ENCODE measurements at places on chromosomes 16 and 17.
A peak's percentile ranks its signal among the peaks of the same experiment; 100 is the strongest.

DNA sequence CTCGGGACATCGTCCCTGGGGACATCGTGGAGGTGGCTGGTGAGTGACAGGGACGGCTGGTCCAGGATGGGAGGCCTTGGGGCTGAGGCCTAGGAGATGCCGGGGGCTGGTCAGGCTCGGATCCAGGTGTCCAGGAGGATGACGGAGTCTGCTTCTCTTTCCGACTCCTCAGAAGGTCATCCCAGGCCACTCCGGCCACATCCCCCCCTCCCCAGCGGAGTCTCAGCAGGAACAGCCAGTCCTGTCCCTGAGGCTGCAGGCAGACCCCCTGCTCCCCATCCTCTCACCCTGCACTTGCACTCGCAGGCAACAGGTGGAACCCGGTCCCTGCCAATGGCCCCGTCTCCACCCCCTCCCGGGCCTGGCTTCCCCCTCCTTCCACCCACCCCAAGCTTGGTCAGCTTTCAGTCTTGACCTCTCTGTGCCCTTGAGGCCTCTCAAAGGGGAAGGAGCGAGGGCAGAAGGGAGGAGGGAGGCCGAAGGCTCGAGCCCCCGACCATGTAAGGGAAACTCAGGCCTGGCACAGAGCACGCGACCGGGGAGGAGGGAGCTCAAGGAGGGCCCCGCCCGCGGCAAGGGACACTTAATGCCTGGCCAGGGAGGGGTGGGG is 4.4 kb downstream of the ATP2A1 start:
- no peak for DNase-seq

DNA sequence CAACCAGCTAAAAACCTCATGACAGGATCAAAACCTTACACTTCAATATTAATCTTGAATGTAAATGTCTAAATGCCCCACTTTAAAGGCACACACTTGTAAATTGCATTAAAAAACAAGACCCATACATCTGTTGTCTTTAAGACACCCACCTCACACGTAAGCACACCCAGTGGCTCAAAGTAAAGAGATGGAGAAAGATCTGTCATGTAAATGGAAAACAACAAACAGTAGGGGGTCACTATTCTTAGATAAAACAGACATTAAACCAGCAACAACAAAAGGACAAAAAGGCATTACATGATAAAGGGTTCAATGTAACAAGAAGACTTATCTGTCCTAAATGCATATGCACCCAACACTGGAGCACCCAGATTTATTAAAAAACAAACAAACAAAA is 35.6 kb downstream of the SDR42E1 start:
- DNase-seq: no peak

DNA sequence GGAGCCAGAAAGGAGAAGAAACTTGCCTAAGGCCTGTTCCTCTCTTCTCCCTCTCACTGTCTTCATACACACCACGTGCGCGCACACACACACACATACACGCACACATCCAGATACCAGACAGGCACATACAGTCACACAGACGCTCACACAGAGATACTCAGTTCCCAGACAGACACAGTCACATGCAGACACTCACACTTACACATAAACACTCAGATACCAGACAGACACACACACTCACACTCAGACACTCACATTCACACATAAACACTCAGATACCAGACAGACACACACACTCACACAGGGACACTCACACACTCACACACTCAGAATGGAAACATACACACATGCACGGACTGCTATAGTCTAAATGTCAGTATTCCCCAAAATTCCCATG is 24.1 kb upstream of the MMP2 start:
- no peak for DNase-seq

DNA sequence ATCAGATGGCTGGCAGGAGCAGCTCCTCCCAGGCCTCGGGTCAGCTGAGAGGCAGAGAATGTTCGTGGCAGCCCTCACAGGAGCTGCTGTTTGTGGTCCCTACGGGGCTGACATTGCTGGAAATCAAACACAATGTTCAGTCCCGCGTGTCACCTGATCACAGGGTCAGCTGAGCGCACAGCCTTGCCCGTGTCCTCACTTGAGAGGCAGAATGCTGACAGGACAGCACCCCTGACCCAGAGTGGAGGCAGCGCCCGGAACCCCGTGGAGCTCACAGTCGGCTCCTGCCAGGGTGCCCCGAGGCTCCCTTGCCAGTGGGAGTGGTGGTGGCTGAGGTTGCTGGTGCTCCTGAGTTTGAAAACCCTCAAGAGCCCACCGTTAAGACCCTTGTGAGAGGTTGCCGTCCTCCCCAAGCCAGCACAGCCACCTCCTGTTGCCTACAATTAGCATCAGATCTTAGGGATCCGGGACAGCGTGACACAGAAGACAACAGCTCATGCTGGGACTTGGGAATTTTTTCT is 3.6 kb upstream of the CHMP6 start:
- no peak for DNase-seq

DNA sequence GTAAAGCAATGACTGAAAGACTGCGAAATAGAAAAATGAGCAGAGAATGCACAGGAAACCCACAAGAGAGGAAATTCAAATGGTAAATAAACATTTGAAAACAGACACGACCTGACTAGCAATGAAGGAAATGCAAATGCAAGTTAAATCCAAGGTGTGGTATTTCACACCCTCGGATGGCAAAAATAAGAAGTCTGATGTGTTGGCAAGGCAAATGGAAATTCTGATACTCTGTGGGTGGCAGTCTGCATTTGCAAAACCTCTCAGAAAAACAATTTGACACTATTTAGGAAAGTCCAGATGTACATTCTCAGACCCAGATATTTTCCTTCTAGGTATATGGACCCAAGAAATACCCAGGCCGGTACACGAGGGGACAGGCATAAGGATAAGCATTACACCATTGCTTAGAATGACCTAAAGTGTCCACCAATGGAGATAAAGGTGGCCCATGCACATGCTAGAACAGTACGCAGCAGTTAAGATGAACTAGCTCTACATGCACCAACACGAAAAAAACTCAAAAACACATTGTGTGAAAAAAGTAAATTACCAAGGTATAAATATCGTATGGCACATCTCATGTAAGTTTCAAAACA is 116.7 kb downstream of the GAS7 start:
- no peak for DNase-seq

- peak; percentile 81 for DNase-seq
Measured at GRCh38 chr16:71479420-71479819, 9.7 kb downstream of the ZNF19 start.

DNA sequence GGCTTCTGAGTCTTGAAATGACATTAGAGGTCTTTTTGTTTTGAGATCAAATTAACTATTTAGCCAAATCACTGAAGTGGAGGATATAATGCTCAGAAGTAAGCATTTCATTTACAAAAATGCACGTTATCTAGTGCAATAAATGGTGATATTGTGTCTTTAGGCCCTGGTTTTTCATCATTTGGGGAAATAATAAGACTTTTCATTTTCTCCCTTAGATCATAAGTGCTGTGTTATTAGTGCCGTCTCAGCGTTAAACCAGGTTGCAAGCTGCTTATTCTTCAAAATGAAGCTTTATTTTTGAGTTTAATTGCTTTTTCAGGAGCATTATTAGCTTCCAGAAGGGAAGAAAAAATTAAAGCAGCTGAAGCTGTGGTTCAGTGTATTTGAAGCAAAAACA is 1416.8 kb upstream of the GOT2 start:
- no peak for DNase-seq

Measured in erythroblast (primary cell).